ENCODE measurements at places on chromosomes 12 and 14.

DNA sequence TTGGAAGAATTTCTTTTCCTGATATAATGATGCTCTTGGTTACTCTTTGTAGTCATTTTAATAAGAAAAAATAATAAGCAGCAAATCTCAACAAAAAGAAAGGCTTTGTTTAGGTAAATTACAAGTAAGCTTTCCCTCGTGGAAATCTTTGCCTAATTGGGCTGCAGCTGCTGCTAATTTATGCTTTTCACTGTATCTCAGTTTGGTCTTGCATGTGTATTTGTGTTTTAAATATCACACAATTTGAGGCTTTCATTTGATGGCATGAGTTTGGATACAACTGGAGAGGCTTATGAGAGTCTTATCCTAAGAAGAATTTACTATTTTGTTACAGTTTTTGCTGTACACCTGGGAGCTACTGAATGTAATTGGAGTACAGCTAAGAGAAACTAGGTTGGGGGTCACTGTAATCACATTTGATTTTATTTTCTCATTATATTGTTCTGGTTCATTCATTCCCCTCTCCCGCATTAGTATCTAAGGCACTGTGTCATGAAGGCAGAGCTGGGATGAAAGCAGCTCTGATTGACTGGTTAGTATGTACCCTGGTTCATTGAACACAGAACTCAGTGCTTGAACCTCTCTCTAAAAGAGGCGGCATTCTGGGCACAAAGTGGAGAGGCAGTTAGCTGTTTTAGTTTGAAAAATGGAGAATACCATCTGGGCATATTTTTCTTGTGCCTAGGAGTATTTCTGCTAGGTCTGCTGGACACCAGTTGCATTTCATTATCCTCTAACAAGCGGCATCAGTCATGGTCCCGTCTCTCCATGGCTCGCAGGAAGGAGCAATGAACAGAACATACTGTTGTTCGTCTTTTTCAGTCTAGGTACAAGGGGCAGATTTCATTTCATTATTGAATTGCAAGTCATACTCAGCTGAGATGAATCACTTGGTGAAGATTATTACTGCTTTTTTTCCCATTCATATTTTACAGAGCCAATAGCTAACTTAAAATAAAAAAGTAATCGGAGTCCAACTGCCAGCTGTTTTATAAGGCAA lies 118.0 kb upstream of the TMEM260 start:
- no peak for DNase-seq

DNA sequence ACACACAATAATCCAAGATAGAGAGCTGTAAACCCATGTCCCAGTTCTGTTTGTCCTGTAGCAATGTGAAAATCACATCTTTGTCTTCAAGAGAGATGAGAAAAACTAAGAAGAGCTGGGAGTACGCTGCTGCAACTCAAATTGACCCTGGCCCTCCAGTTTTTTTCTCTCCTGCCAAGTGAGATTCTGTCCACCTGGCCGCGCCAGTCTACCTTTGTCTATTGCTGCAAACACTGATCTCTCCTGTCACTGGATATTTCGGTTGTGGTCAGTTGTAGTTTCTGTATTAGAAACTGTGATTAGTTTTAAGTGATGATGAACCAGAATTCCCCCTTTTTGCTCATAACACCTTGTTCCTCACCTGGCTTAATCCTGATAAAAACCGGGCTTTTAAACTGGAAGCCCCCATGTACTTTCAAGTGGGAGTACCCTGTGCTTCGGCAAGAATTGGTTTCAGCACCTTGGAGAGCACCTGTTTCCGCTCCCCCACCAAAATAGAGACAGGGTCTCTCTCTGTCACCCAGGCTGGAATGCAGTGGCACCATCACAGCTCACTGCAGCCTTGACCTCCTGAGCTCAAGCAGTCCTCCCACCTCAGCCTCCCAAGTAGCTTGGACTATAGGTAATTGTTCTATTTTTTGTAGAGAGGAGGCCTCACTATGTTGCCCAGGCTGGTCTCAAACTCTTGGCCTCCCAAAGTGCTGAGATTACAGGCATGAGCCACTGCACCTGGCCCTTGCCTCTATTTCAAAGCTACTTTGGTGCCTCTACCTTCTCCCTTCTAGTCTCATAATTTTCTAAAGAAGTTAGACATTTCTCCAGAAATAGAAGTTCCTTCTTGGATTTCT lies 156.8 kb downstream of the PHETA1 start:
- DNase-seq, result no peak

GRCh38 chr12:93247313-93247991 lies 130.3 kb upstream of the NUDT4 start:
- no peak for DNase-seq

DNA sequence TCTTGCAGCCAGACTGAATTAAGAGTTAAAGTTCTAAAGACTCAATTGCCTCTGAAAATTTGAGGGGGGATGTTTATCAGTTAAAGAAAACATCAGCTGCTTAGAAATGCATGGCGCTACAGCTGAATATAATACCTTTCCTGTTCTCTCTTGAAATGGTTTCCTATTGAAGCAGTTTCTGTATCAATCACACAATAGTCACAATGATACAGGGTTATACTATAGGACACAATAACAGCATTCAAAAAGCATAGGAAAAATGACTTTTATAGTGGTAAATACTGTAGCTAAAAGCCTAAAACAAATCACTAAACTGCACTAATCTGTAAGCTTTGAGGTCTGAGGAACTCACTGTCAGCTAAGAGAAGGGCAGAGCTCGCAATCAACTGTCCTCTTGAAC lies 15.2 kb downstream of the MDGA2 start:
- no peak for DNase-seq

- DNase-seq, result no peak
These were observed 1076.7 kb downstream of the TMTC2 start for GRCh38 chr12:83763425-83763824.

DNA sequence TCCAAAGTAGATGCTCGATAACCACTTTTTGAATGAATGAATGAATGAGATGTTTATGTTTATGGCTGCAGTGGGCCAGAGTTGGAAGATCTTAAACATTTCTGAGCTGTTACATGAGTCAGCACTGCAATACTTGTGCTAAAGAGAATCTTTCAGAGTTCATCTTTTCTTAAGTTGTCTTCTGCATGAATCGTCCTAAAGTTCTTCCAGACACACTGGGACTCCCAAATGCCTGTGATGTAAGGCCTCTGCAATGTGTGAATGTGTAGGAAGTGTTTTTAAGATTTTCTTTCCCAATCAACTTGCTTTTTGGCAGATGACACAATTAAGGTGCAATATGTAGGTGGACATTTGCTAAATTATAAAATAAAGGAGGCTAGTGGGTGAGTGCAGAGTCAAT lies 50.3 kb upstream of the TRIM9 start:
- DNase-seq, result no peak

GRCh38 chr14:35525695-35526094 lies 8.3 kb upstream of the INSM2 start:
- DNase-seq, result no peak

DNA sequence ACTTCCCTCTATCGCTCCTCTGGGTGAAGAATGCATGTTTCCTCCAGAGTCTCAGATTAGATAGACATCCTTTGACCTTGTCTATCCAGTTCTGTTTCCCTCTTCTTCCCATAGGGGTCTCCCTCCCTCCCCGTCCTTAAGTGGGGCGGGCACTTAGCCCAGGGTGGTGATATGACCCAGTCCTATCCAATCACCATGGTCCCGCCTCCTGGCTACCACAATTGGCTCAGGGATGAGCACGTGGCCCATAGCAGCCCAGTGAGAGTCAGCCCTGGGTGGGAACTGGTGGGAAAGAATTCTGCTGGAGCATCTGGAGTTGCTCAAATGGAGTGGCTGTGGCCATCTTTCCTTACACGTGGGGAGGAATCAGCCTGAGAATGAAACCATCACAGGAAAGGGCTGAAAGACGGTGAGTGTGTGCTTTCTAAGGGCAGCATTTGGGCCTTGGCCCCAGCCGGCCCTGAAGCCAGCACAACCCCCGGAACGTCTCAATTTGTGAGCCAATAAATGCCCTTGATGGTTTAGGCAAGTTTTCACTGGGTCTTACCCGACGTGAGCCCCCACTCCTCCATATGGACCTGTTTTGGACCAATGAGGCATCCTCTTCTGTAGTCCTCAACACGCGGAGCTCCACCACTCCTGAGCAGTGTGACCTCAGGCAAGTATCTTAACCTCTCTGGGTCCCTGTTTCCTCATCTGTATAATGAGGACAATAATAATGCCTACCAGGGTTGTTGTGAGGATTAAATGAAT lies 14.4 kb upstream of the MLXIP start:
- no peak for DNase-seq

- no peak for DNase-seq
These were observed 291.8 kb upstream of the G2E3 start for GRCh38 chr14:30267141-30267540.

- no peak for DNase-seq
These were observed 49.0 kb downstream of the CACNA1C start for GRCh38 chr12:2101771-2102170.

DNA sequence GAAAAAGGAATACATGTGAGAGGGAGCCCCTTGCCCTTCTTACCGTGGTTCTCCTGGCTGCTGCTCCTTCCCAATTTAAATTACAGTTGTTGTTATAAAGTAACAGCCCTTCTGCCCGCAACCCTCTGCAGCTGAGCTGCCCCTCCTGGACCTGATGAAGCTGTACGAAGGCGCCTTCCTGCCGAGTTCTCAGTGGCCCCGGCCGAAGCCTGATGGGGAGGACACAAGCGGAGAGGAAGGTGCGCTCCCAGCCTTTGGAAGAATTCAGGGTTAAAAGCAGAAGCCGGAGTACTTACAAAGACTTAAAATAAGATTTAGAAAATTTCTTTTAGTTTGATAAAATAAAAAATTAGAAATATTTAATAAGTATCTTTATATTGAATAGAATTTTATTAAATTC lies 55.2 kb downstream of the EP400 start:
- DNase-seq, result no peak

DNA sequence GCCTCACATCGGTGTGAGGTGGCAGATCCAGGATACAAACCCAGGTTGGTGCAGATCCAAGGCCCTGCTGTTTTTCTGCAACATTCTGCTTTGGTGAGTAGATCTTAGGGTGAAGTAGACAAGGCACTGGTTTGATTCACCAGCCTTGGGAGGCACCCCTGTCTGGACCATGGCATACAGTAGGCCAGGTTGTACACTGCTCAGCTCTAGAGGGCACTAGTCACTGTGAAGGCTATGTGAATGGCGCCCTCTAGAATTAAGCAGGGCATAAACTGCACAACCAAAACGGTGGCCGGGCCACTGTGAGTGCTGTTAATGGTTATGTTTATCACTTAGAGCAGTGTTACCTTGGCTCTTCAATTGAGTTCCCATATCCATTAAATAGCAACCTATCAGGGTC lies 280.6 kb upstream of the PWP1 start:
- no peak for DNase-seq

DNA sequence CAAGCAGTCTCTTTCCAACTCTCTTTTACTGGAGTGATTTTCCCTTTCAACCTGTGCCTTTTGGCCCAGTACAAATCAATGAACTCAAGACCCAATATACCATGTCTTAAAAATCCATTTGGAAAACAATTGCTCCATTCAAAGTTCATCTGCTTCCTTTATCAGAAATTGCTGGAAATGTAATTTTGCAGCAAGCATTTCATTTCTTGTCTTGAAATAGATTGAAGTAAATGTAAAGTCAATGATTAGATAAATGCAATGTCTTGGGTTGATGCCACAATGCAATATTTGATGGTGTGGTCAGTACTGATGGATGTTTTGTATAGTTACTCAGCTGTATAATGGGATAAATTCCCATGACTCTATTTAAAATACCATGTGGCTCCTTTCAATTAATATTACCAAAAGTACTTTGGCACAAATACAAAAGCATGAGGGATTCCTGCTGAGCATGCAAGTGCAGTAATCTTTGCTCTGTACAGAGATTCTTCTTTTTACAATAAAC lies 707.7 kb upstream of the NOVA1 start:
- DNase-seq, result no peak

GRCh38 chr12:105036937-105037649 lies 47.2 kb downstream of the ALDH1L2 start:
- no peak for DNase-seq

Data from activated CD8-positive, alpha-beta memory T cell treated with anti-CD3 and anti-CD28 coated beads for 4 hours (primary cell).